ENCODE measurements at places on chromosomes 5 and 9.

DNA sequence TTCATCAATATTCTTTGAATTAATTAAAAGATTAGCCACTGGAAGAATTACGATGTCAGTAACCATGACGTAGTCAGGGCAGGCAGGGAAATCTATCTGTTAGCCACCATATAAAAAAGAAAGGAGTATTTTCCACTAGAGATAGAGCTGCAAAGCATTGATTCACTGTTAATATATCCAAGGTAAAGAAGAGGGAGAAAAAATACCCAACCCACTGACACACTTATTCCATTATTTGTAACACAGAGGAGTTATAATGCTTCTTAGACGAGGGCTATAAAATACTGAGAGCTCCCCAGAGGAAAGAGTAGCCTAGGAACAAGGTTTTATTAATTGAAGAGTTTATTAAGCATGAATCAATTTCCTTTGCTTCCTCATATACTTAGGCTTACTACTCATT lies 382.2 kb upstream of the CDH6 start:
- no peak for DNase-seq
- no peaks in the 10 kb centered on the region for H3K4me1 ChIP-seq
- H3K27ac ChIP-seq, result no peak overlapping the region
- H3K27me3 ChIP-seq, result no peaks in the 10 kb centered on the region
- no peak overlapping the region for H3K4me3 ChIP-seq
- H3K36me3 ChIP-seq, result no peaks in the 10 kb centered on the region

- DNase-seq, result no peak
- H3K27me3 ChIP-seq, result no peaks in the 10 kb centered on the region
- peaks cover 51% of the 10 kb centered on the region for H3K36me3 ChIP-seq
- no peak overlapping the region for H3K4me3 ChIP-seq
Measured at GRCh38 chr9:127792417-127793031, 6.7 kb downstream of the CDK9 start.

GRCh38 chr5:97078958-97079743 lies 63.3 kb downstream of the LIX1 start:
- no peak overlapping the region for H3K4me3 ChIP-seq
- no peaks in the 10 kb centered on the region for H3K36me3 ChIP-seq
- no peak overlapping the region for H3K27ac ChIP-seq

- peaks cover 16% of the 10 kb centered on the region for H3K4me1 ChIP-seq
- no peaks in the 10 kb centered on the region for H3K36me3 ChIP-seq
- H3K27ac ChIP-seq, result no peak overlapping the region
- H3K4me3 ChIP-seq, result no peak overlapping the region
- no peaks in the 10 kb centered on the region for H3K27me3 ChIP-seq
Measured at GRCh38 chr5:17132444-17133083, 84.9 kb upstream of the BASP1 start.

GRCh38 chr9:93473411-93473810 lies 20.0 kb upstream of the FAM120AOS start:
- no peak overlapping the region for H3K27ac ChIP-seq
- no peak overlapping the region for H3K4me3 ChIP-seq
- no peaks in the 10 kb centered on the region for H3K27me3 ChIP-seq

DNA sequence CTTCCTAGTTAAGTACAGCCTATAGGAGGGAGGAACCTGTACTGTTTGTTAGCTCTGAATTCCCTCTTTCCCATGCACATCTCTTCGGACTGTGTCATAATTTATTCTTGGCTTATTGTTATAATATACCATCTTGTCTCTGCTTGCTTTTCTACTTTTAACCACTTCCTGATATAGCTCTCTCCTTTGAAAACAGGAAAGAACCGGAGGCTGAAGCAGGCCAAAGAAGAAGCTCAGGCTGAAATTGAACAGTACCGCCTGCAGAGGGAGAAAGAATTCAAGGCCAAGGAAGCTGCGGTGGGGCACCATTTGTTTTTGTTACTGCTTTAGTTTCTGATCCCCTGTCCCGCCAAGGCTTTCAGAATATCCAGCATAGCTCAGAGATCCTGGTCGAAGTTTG lies 4.8 kb downstream of the ATP6V1G1 start:
- no peaks in the 10 kb centered on the region for H3K27me3 ChIP-seq
- peaks cover 45% of the 10 kb centered on the region for H3K4me1 ChIP-seq
- H3K4me3 ChIP-seq, result no peak overlapping the region
- DNase-seq, result no peak

GRCh38 chr9:88773627-88774244 lies 217.5 kb upstream of the S1PR3 start:
- H3K36me3 ChIP-seq, result no peaks in the 10 kb centered on the region
- no peak overlapping the region for H3K27ac ChIP-seq
- no peaks in the 10 kb centered on the region for H3K27me3 ChIP-seq
- H3K4me1 ChIP-seq, result peaks cover 14% of the 10 kb centered on the region
- no peak overlapping the region for H3K4me3 ChIP-seq

GRCh38 chr9:34964458-34964857 lies 6.4 kb downstream of the PHF24 start:
- H3K4me3 ChIP-seq, result no peak overlapping the region
- no peak for DNase-seq
- no peaks in the 10 kb centered on the region for H3K36me3 ChIP-seq
- H3K4me1 ChIP-seq, result no peaks in the 10 kb centered on the region
- no peak overlapping the region for H3K27ac ChIP-seq
- peaks cover 67% of the 10 kb centered on the region for H3K27me3 ChIP-seq

DNA sequence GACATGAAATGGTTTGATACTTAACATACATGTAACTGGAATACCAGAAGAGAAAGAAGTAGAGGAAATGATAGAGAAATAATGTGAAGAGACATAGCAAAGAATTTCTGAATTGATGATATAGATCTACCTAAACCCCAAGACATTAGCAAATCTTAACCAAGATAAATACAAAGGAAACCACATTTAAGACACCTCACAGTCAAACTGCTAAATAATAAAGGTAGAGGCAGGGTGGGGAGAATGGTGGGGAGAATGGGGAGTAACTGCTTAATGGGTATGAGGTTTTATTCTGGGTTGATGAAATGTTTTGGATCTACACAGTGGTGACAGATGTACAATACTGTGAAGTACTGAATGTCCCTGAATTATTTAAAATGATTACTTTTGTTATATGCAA lies 17.5 kb downstream of the CARNMT1 start:
- H3K4me3 ChIP-seq, result no peak overlapping the region
- H3K4me1 ChIP-seq, result no peaks in the 10 kb centered on the region
- no peaks in the 10 kb centered on the region for H3K36me3 ChIP-seq

DNA sequence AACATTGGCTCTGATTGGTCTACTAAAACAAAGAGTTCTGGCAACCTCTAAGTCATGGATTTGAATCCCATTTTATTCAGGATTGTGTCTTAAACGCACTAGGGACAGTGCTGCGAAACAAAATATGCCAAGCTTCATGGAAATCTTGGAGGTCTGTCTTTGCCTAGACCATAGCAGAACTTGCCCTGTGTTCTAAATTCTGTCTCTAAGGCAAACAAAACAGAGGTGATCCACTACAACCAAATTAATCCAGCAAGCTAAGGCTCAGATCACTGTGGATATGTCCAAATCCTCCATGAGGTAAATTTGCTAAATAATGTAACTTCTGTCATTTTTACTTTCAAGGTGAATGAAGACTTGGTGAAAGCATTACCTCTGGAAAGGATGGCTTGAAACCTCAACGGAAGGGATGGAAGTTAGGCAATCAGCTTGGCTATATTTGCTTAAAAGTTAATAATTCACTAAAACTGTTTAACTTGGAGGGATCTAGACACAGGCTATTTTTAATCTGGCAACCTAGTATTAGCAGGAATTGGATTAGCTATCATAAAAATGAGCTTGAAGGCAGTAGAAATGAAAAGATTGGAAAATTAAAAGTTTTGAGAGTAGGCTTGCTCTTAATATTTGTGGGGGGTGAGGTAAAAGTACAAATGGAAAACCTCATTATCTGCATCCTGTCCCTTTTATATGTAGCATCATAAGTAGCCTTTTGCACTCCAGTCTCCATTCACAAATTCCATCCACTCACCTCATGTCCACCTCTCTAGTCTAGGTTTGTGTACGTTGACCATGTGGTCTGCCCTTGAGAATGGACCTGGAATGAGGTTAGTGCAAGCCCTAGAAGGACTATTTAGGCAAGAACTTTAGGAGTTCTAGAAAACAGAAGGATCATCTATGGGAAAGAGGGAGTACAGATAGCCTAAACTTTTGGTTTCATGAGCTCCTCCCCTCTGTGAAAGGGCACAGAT lies 176.2 kb downstream of the SMC2 start:
- H3K27ac ChIP-seq, result peak overlapping the region; percentile 73
- no peaks in the 10 kb centered on the region for H3K36me3 ChIP-seq
- no peaks in the 10 kb centered on the region for H3K27me3 ChIP-seq
- DNase-seq, result peak; percentile 41
- H3K4me1 ChIP-seq, result peaks cover 14% of the 10 kb centered on the region

DNA sequence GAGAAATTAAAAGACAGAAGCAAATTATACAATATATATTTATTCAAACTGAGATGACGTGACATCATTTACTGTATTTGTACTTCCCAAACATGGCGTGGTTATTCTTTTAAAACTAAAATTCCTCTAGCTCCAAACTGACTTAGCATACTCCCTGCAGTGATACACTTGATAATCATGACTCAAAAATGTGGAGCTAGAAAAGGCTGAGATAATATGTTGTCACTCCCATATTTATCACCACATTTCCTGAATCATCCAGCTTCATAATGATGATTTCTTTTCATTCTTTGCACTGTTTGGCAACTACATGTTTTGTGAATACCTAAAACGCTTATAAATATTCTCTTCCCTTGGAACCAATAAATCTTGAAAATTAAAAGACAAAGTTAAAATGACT lies 341.0 kb downstream of the EBF1 start:
- no peak for DNase-seq
- no peaks in the 10 kb centered on the region for H3K4me1 ChIP-seq
- H3K27ac ChIP-seq, result no peak overlapping the region
- H3K4me3 ChIP-seq, result no peak overlapping the region
- H3K27me3 ChIP-seq, result no peaks in the 10 kb centered on the region
- H3K36me3 ChIP-seq, result no peaks in the 10 kb centered on the region

DNA sequence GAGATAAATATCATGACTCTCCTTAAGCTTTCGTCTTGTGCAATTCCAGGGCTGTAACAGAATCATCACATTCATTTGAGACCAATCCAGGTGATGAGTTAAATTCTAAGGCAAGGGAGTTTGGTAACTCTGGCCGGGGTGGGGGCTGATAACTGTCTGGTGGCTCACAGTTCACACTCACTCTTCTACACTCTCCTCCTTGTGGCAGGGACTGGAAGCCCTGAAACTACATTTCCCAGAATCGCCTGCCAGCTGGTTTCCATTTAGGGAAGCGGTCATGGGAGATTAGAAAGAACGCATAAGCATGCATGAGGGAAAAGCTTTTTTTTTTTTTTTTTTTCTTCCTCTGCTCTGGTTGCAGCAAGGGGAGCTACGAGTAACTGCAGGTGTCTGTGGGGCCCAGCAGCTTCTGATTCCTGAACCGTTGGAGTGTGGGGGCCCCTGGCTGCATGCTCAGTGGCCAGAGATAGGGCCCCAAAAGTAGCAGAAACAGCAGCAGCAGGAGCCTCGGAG lies 154.8 kb upstream of the TBC1D2 start:
- no peak for DNase-seq
- H3K36me3 ChIP-seq, result no peaks in the 10 kb centered on the region
- H3K4me1 ChIP-seq, result no peaks in the 10 kb centered on the region
- no peaks in the 10 kb centered on the region for H3K27me3 ChIP-seq

DNA sequence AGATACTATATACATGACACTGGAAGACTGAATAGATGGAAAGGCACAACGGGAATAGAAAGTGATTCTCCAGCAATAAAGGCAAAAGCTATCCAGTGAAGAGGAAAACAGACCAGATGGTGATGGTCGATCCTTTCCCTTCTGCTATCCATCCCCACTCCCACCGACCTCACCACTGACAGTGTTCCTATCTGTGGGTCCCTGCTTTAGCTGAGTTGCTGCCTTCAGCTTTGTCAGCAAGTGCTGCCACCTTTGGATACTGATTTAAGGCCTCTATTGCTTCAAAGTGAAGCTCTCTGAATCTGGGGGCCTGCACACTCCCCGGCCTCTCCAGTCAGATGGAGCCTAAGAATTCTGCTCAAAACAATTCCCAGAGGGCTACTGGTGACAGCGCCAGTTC lies 32.3 kb downstream of the EPB41L4A start:
- H3K36me3 ChIP-seq, result no peaks in the 10 kb centered on the region
- H3K27ac ChIP-seq, result no peak overlapping the region
- no peak overlapping the region for H3K4me3 ChIP-seq
- no peak for DNase-seq
- H3K27me3 ChIP-seq, result no peaks in the 10 kb centered on the region
